ENCODE measurements at places on chromosomes 5 and 9.

DNA sequence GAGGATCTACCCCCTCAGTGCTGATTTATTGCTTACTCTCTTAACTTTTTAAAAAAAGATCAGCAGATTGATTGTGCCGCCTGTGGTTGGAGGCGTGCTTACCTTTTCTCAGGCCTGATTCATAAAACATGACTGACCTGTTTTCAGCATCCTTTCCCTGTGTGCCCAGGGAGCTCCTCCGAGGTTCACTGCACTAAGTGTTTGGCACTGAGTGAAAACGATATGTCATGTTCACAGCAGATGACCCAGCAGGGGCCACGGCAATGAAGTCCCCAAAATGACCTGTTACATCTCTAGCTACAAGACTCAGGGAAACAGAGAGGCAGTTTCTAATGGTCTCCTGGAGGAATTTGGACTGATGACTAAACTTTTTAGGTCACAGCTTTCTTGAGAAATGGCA is 69.9 kb downstream of the INSYN2B start:
- no peak for DNase-seq

DNA sequence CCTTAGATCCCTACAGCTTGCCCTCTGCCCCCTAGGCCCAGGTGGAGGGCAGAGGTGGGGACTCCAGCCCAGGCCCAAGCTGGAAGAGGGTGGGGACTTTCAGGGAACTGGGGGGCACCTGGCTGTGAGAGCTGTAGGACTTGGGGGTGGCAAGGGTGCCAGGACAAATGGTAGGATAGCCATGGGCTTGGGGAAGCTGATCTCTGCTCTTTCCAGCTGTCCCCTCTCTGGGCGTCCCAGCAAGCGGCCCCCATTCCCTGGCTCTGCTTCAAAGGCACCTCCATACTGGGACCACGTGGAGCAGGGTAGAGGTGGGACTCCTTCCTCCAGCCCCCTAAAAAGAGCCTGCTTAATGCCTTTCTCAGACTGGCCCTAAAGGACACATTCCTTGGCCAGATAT is 385 bp downstream of the LTC4S start:
- DNase-seq = no peak

DNA sequence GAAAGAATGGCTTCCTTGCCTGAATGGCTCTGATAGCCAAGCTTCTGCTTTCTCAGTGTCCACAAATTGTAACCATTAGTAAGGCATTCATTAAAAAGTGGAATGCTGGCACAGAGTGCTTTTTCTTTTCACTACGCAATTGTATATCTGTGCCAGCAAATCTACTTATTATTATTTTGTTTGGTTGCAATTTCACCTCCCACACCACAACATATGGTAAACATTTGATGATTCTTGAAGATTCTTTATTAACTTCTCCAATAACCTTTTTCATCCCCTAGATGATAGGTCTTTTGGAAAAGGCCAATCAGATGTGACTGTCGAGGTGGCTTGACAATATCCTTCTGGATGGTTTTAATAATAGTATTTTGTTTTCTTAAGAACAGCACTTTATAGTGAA is 234.1 kb downstream of the TMEM38B start:
- no peak for DNase-seq

DNA sequence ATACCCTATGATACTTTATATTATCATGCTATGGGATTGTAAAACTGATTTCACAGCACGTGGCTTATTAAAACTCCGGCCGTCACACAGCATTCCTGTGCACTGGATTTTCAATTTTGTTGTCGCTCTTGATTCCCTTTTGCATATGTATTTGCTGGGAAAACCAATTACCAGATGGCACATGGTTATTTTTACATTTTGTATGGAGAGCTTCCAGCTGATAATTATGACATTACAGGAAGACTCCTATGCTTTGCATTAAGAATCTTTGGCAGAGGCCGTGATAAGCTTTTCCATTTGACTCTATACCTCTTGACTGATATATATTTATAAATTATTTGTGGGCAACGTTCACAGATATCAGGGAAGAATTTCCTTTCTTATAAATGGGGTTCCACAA is 381.2 kb upstream of the RORB start:
- DNase-seq = no peak

Data from erythroblast (primary cell).